ENCODE measurements at places on chromosomes 6 and 20.
A peak's percentile ranks its signal among the peaks of the same experiment; 100 is the strongest.

GRCh38 chr20:37308086-37309050, 18.9 kb downstream of the MANBAL start:
- H3K4me3 ChIP-seq, result no peak overlapping the region
- H3K4me1 ChIP-seq, result peaks cover 5% of the 10 kb centered on the region
- peaks cover 63% of the 10 kb centered on the region for H3K36me3 ChIP-seq
- no peak for DNase-seq
- H3K27me3 ChIP-seq, result no peaks in the 10 kb centered on the region

DNA sequence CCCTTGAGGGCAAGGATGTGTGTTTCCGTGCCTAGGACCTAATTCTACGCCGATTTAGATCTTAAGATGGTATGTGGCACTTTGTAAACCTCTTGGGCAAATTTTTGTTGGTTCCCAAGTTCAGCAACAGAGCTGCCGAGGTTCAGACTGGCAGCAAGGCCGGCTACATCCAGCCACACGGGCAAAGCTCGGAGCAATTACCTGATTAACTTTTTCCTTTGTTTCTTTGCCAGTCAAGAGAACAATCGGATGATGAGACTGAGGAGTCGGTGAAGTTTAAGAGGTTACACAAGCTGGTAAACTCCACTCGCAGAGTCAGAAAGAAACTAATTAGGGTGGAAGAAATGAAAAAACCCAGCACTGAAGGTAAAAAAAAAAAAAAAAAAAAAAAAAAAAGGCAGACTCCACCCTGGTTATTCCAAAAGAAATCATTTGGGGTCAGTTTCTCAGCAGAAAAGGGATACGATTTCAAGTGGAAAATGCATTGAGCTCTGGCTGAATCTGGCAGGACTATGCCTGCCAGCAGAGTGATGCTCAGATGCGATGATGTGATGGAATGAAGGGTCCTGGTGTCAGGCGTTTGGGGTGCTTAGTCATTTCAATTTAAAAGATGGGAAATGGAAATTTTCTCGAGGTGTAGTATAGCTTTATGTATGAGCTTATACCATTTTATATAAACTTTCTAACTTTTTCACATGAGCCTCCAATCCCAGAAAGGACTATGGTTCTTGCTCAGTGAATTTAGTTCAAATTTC, 171.6 kb downstream of the SASH1 start:
- no peaks in the 10 kb centered on the region for H3K36me3 ChIP-seq
- DNase-seq, result no peak
- no peak overlapping the region for H3K4me3 ChIP-seq
- no peaks in the 10 kb centered on the region for H3K4me1 ChIP-seq
- H3K27me3 ChIP-seq, result no peaks in the 10 kb centered on the region

GRCh38 chr20:12067686-12068085, 150.0 kb downstream of the BTBD3 start:
- no peaks in the 10 kb centered on the region for H3K36me3 ChIP-seq
- H3K4me3 ChIP-seq, result no peak overlapping the region
- no peaks in the 10 kb centered on the region for H3K27me3 ChIP-seq
- DNase-seq, result no peak
- H3K4me1 ChIP-seq, result no peaks in the 10 kb centered on the region

DNA sequence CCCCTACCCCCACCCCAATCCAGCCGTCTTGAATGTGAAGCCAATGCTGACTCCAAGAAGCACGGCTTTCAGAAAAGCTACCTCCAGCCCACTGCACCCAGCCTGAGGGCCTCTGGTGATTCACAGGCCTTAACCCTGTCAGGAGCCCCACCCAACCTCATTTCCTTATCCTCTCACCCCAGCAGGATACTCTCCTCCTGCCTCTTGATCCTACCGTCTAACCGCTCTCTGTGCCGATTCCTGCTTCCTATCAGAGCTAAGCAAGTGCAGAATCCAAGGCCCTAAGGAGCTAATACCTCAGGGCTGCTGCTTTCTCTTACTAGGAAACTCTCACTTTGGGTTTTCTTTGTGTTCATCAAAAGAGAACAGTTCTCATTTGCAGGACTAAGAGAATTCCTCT, 47.2 kb downstream of the TRERF1 start:
- no peak overlapping the region for H3K4me3 ChIP-seq
- peaks cover 2% of the 10 kb centered on the region for H3K36me3 ChIP-seq
- peak; percentile 51 for DNase-seq
- peak overlapping the region; percentile 28 for H3K27ac ChIP-seq

GRCh38 chr6:157173776-157174175, 149.5 kb downstream of the TMEM242 start:
- no peak for DNase-seq
- H3K4me1 ChIP-seq, result no peaks in the 10 kb centered on the region
- H3K27me3 ChIP-seq, result no peaks in the 10 kb centered on the region
- H3K36me3 ChIP-seq, result peaks cover 14% of the 10 kb centered on the region

GRCh38 chr6:118507636-118508035, 40.5 kb upstream of the PLN start:
- no peaks in the 10 kb centered on the region for H3K4me1 ChIP-seq
- DNase-seq, result no peak
- no peak overlapping the region for H3K4me3 ChIP-seq

- no peak for DNase-seq
- H3K27ac ChIP-seq, result no peak overlapping the region
- H3K4me3 ChIP-seq, result no peak overlapping the region
- H3K36me3 ChIP-seq, result no peaks in the 10 kb centered on the region
- no peaks in the 10 kb centered on the region for H3K4me1 ChIP-seq
- H3K27me3 ChIP-seq, result no peaks in the 10 kb centered on the region
These were observed 34.4 kb upstream of the RNF217 start for GRCh38 chr6:124927806-124928205.

- no peaks in the 10 kb centered on the region for H3K36me3 ChIP-seq
- H3K27ac ChIP-seq, result peak overlapping the region; percentile 62
- peak; percentile 76 for DNase-seq
- H3K27me3 ChIP-seq, result no peaks in the 10 kb centered on the region
These were observed 67.4 kb upstream of the PIM1 start for GRCh38 chr6:37102299-37103168.

- no peaks in the 10 kb centered on the region for H3K27me3 ChIP-seq
- DNase-seq, result no peak
- H3K4me3 ChIP-seq, result no peak overlapping the region
- H3K36me3 ChIP-seq, result no peaks in the 10 kb centered on the region
- H3K27ac ChIP-seq, result no peak overlapping the region
These were observed 185.8 kb upstream of the RAB32 start for GRCh38 chr6:146357578-146358430.

DNA sequence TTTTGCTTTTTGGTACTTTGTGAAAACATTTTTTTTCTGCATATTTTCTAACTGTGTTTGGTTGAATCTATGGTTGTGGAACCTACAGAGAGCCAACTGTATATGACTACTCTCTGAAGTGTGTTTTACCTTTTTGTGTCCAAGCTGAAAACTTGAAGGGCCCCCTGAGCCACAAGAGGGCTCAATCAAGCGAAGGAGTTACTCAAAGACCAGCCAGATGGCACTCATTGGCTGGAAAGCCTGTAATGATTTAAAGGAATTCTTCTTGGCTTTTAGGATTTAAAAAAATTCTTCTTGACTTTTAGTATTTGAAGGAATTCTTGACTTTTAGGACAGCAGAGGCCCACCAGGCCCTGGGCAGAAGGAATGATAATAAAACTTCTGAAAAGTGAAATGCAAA, 27.0 kb upstream of the ECI2 start:
- no peak for DNase-seq
- no peaks in the 10 kb centered on the region for H3K4me1 ChIP-seq
- H3K4me3 ChIP-seq, result no peak overlapping the region
- H3K27ac ChIP-seq, result no peak overlapping the region
- no peaks in the 10 kb centered on the region for H3K36me3 ChIP-seq

DNA sequence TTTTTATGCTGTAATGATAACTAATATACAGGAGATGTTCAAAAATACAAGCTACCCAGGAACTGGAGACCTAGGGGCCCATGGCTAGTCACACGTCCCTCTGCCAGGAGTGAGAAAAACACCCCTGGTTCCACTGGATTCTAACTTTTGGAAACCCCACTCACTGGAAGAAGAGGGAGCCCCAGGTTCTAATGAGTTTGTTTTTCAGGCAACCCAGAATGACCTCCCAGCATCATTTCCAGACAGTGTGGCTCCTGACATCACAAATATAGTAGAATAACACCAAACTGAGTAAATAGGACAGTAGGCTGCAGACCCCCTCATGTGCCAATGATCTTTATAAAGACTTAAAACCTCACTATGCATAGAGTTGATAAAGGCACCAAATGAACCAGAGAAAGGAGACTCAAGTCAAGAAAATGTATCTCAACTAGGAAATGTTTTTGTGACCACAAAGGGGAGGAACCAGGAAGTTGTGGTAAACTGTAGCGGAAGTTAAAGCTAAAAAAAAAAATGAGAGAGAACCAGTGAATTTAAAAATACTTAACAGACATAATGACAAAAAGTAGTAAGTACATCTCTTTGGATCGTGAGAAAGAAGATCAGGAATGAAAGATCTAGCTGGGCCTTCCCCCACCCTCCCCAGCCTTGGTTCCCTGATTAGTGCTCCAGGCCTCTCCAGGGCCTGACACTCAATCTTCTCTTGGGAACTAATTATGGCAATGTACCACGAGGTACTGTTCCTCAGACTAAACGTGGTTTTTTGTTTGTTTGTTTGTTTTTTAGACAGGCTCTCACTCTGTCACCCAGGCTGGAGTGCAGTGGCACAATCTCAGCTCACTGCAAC, 19.8 kb downstream of the HLA-E start:
- no peaks in the 10 kb centered on the region for H3K27me3 ChIP-seq
- DNase-seq, result no peak
- H3K36me3 ChIP-seq, result no peaks in the 10 kb centered on the region
- peaks cover 75% of the 10 kb centered on the region for H3K4me1 ChIP-seq
- peak overlapping the region; percentile 47 for H3K27ac ChIP-seq

DNA sequence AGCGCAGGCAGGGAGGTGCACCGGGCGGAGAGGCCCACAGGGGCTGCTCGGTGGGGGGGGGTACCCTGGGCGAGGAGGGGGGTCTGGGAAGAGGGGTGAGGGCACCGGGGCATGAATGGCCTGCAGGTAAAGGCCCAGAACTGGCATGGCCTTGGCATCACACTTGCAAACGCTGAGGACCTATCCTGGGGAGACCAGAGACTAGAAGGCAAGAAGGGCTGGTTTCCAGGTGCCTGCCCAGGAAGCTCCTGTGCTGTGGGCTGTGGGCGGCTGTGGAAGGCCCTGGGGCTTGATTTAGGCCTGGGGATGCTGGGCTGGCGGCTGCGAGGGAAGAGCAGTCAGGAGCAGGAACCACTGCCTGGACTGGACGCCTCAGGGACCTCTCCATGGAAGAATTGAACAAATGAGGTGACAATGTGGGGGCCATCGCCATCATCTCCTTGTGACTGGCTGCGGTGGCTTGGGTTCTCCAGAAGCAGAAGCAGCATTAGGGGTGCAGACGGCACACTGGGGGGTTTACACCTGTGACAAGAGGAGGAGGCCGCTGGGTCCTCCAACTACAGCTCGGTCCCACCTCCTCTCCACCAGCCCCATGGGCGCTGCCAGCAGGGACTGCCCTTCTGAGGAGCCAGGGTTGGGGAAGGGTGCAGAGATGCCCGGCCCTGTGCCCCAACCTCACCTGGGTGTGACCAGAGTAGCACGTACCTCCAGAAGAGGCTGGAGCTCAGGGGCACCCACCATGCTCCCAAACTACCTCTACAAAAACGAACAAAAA, 32.1 kb upstream of the IRF4 start:
- H3K27me3 ChIP-seq, result no peaks in the 10 kb centered on the region
- no peaks in the 10 kb centered on the region for H3K36me3 ChIP-seq
- no peak overlapping the region for H3K27ac ChIP-seq
- DNase-seq, result no peak

DNA sequence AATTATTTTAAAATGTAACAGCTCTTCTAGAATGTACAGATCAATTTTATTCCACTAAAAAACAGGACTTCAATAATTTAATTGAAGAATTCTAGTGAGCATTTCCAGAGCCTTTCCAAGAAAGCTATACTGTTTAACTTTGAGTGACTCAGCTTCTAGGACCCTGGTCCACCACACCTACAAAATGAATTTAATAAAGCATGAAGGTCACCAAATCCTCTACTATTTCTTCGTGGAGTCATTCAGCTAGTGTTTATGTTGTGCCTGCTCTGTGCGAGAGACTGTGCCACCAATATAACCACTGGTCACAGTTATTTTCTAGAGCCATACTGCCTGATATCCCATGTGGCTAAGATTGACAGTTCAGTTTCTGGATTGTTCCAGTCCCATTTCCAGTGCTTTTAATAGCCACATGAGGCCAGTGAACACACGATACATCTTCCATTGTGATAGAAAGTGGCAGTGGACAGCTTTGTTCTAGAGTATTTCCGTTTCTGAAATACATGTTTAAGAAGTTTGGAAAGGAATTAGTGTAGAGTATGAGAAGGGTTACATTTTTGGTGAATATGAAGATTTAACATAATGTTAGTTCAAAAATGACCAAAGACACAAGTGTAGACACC, 160.7 kb downstream of the MTHFD1L start:
- H3K4me3 ChIP-seq, result no peak overlapping the region
- no peaks in the 10 kb centered on the region for H3K4me1 ChIP-seq
- H3K36me3 ChIP-seq, result peaks cover 2% of the 10 kb centered on the region

- H3K4me3 ChIP-seq, result no peak overlapping the region
- no peaks in the 10 kb centered on the region for H3K4me1 ChIP-seq
- H3K27me3 ChIP-seq, result no peaks in the 10 kb centered on the region
- no peak for DNase-seq
These were observed 5.6 kb upstream of the ZBTB46 start for GRCh38 chr20:63836458-63837344.

DNA sequence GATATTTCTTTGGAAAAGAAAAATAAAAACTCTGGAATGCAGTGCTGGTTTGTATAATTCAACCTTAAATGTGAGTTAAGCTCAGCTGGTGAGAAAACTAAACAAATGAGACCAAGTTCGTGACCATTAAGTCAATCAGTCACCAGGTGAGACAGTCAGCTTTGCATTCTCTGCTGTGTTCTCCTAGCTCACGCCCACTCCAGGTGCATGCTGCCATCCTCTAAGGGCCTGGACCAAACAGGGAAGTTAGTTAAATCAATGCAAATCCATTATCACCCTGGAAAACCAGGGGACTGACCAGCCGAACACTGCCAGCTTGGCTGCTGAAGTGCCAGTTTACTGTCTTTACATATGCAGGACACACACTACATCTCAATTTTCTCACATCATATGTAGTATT, 7.2 kb downstream of the TPBG start:
- peaks cover under 1% of the 10 kb centered on the region for H3K4me1 ChIP-seq
- no peak overlapping the region for H3K4me3 ChIP-seq
- H3K36me3 ChIP-seq, result no peaks in the 10 kb centered on the region
- DNase-seq, result no peak
- H3K27me3 ChIP-seq, result peaks cover 31% of the 10 kb centered on the region
- H3K27ac ChIP-seq, result no peak overlapping the region

DNA sequence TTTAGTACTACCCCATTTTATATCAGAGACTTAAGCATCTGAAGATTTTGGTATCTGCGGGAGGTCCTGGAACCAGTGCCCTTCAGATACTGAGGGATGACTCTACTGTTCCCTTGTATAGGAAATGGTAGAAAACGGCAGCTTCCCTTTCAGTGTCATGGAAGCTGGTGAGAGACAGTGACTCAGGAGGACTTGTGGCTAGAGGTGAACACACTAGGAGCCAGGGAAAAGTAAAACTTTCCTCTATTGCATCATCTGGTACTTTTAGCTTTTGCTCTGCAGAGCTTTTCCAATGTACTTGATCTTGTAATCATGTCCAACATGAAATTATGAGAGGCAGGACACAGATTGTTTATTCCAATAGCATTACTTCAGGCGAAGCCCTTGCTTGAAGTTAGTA, 45.0 kb downstream of the RNF144B start:
- no peak overlapping the region for H3K4me3 ChIP-seq
- H3K27me3 ChIP-seq, result no peaks in the 10 kb centered on the region
- H3K27ac ChIP-seq, result no peak overlapping the region
- no peaks in the 10 kb centered on the region for H3K4me1 ChIP-seq
- no peak for DNase-seq

GRCh38 chr20:9613871-9614270, 99.5 kb downstream of the LAMP5 start:
- H3K4me3 ChIP-seq, result no peak overlapping the region
- no peaks in the 10 kb centered on the region for H3K36me3 ChIP-seq
- H3K4me1 ChIP-seq, result no peaks in the 10 kb centered on the region
